ENCODE measurements at places on chromosomes 13 and 19.
A peak's percentile ranks its signal among the peaks of the same experiment; 100 is the strongest.

- no peak for DNase-seq
Measured at GRCh38 chr13:110616103-110617101, 1.1 kb downstream of the NAXD start.

DNA sequence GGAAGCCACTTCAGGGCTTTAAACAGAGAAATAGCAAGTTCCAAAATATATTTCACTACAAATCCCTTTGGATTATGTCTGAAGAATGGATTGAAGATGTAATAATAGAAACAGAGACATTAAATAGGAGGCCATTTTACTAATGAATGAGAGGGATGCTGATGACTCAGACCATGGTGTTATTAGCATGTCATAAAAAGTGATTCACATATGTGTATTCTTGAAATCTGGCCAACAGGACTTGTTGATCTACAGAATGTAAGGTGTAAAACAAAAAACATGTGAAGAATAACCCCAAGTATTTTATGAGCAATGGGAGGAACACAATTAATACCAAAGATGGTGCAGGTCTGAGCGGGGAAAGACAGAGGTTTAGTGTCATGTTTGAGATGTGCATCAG, 873.7 kb downstream of the SLITRK5 start:
- DNase-seq: no peak

- DNase-seq: no peak
Measured at GRCh38 chr13:33236021-33236420, 49.5 kb downstream of the STARD13 start.

DNA sequence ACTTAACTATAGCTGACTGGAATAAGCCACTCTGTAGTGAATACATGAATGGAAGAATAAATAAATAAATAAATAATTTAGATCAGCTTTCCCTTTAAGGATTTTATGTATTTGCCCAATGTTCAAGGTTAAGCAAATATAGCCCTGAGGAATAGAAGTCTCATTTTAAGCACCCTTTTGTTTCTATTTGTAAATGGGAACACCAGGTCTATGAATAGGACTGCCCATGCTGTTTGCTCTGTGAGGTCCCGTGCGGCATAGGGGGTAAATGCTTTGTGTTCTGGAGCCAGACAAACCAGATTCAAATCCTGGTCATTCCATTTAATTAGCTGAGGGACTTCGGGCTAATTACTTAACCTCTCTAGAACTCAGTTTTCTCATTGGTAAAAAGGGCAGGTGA, 29.3 kb downstream of the CBY2 start:
- no peak for DNase-seq

DNA sequence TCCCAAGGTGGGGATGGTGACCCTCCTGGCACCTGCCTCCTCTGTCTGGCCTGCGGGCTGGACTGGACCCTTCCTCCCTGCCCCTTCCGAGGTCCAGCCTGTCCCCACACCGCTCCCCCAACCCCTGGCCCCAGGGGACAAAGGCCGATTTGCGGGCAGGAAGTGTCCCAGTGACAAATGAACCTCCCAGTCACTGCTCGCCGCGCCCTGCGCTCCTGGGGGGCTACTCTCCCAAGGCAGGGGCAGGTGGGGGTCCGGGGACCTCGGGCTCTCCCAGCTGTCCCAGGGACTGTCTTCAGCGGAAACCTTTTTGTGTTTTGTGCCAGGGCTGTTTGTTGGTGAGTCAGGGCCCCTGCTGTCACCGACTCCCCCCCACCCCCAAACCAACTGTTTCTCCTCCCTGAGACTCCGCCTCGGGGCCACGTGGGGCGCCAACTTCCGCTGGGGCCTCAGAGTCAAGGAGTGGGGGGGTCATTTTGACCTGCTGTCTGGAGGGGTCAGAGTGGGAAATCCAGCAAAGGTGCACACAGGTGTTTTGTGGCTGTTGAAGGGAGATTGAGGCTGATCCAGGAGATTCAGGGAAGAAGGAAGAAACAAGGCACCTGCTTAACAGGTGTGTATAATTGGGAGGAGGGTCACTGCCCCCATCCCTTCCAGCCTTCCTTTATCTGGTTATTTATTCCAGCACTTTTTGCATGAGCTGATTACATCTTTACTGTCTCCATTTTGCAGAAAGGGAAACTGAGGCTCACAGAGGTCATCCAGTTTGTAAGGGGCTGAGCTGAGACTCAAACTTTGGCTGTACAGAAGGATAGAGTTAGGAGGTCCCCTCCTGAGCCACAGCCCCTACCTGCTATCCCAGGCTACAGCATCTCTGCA, 831 bp downstream of the PGPEP1 start:
- DNase-seq: peak; percentile 35

DNA sequence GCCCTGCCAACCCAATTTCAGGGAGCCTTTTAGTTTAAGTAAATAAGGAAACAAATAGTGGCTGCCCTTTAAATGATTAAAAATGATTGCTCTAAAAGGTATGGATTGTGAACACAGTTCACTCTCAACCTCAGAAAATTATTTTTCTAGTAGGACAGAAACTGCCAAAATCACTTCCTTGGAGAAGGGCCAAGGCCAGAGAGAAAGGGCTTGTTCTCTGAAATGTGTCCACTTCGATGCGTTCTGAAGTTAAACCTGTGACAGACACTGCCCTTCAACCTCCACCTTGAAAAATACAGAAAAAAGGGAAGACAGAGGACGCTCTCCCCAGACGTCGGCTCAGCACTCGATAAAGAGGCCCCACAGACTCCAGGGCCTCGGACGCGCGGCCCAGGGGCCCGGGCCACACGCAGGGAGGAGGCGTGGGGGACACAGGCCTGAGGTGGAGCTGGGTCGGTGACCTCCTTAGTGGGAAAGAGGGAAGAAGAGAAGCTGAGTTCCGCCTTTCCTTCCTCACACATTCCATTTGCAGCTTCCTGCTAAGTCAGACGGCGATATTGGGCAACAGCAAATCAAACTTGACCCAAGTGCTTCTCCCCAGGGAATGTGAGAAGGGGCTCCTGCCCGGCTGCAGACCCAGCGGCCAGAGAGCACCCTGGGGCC, 63.6 kb downstream of the RASA3 start:
- no peak for DNase-seq

DNA sequence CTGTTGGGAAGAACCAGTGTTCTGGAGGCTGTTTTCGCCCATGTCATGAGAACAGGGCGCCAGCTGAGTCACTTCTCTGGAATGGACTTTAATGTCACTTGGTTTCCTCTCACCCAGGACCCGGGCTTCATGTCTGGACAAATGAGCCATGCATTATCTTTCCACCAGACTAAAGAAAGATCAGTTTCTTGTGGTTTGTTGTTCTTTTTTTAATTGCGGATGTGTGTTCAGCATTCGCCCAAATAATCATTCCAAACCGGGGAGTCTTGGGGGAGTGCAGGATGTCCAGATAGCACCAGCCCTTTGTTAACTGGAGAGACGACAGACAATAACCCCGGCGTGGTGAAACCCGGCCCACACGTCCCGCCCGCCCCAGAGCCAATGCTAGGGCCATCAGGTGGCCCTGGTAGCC, 102.5 kb downstream of the COL4A2 start:
- DNase-seq: no peak

GRCh38 chr13:50955241-50955640, 45.6 kb downstream of the RNASEH2B start:
- DNase-seq: no peak

GRCh38 chr13:107376341-107377125, 808.6 kb upstream of the ARGLU1 start:
- no peak for DNase-seq

- peak; percentile 35 for DNase-seq
Measured at GRCh38 chr19:19034204-19034624, 811 bp downstream of the ARMC6 start.

- DNase-seq: no peak
Measured at GRCh38 chr19:52234406-52234805, 35.0 kb upstream of the ZNF766 start.

DNA sequence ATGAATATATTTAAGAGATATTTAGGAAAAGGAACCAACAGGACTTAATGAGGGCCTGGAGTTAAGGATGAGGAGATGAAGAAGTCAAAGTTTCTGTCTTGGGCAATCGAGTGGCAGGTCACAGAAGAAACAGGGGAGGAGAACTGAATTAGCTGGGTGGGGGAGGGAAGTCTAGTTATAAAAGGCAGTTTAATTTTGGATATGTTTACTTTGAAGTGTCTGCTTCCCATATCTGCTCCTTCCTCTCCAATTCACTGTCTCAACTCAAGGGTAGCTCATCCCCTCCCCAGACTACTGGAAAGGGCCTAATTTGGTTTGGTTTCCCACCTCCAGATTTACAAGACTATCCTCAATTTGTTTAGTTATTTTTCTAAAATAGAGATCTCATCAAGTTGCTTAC, 195.9 kb downstream of the VWA8 start:
- DNase-seq: no peak

All from stimulated activated CD8-positive, alpha-beta memory T cell treated with anti-CD3 and anti-CD28 coated beads, Interleukin-15, amount 100 ng/mL, for 24 hours (primary cell).